Gastroesophageal sphincter (tissue), 4 donors: ENCODE measurements at places on chromosomes 16 and 17. TPM values are rescaled to one million over a fixed set of nuclear protein-coding genes. Genes with fewer than 3 reads are reported as not detected.

GRCh38 chr16:10387188-10387617 lies 1.3 kb downstream of the ATF7IP2 start:
- no peak for ATAC-seq

DNA sequence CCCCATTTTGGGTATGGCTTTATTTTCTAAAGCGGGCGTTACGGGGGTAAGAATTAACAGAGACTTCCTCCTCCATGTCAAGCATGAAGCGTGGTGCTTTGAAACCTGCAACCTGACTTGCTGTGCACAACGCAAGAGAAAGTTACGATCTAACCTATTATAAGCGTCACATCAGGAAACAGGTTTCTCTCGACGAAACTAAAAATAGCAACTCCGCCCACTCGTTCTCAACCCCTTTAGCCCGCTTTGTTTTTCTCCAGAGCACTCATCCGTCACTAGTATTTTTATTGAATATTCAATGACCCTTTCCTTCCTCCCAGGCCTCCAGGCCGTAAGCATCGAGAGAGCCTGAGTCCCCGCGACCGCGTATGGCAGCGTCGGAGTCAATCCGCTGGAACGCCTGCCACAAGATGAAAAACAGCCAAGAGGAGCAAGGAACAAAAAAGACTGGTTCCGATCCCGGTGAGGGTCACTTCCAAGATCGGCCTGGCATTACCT lies 555 bp downstream of the NUP88 start:
- ATAC-seq = no peak

- ATAC-seq = no peak
Measured at GRCh38 chr17:64384253-64385186, 6.1 kb downstream of the PECAM1 start.

- no peak for ATAC-seq
Measured at GRCh38 chr16:56268799-56269198, 77.5 kb downstream of the GNAO1 start.

DNA sequence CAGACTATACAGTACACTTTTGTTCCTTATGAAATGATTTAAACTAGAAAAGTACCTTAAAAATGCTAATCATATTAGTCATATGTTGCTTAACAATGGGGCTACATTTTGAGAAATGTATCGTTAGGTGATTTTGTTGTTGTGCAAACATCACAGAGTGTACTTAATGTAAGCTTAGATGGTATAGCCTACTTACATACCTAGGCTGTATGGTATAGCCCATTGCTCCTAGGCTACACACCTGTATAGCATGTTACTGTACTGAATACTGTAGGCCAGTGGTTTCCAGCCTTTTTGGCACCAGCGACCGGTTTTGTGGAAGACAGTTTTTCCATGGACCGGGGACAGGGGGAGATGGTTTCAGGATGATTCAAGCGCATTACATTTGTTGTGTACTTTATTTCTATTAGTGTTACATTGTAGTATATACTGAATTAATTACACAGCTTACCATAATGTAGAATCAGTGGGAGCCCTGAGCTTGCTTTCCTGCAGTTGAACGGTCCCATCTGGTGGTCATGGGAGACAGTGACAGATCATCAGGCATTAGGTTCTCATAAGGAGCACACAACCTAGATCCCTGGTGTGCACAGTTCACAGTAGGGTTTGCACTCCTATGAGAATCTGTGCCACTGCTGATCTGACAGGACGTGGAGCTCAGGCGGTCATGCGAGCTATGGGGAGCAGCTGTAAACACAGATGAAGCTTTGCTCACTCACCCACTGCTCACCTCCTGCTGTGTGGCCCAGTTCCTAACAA lies 35.0 kb upstream of the MRC2 start:
- no peak for ATAC-seq

DNA sequence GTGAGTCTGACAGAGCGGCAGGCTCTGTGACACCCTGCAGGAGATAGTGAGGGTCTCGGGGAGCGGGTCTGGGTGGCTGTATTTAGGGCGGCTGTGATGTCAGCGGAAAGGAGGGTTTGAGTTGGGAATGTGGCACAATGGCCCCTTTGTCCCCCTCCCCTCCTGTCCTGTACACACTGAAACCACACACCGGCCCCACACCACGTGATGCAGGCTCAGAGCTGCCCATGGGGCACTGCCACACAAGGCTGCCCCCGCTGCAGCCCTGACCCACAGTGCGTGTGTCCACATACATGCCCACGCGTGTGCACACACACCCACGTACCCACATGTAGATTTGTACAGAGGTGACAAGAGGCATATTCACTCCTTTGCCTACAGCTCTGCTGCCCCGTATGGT lies 15.3 kb downstream of the SGCA start:
- ATAC-seq = no peak

GRCh38 chr17:61200339-61200715 lies 199.3 kb upstream of the TBX2 start:
- ATAC-seq = no peak

- ATAC-seq = peak; percentile 34
Measured at GRCh38 chr17:7477392-7478275, 1.8 kb downstream of the ZBTB4 start.

GRCh38 chr16:77290451-77291115 lies 91.4 kb downstream of the SYCE1L start:
- ATAC-seq = no peak

DNA sequence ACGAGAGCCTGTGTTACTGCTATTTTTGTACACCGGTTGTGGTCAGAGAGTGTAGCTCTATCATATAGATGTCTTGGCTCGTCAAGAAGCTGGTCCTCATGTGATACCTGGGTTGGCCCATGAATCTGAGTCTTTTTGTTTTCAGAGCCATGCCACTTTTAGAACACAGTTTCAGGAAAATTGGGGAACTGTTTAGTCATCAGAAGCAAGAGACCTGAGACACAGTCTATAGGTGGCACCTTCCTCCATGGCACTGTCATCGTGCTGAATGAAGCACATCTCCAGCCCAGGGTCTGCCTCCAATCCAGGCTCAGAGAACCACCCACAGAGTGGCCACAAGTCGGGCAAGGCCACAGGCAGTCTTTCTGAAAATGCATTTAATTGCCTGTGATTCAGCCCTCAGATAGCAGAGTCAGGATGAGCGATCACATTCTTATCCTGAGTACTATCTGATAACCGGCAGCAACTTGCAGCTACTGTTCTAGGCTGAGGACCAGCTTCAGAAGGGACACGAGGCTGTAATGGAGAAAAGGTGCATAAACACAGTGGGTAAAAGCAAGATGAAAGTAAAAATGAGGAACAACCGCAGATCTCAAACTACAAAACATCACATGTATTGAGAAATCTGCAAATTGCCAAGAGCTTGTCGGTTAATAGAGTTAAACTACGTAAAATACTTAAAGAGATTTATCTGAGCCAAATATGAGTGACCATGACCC lies 14.2 kb upstream of the HAPSTR1 start:
- no peak for ATAC-seq

- no peak for ATAC-seq
Measured at GRCh38 chr16:56047307-56048234, 143.7 kb upstream of the GNAO1 start.

- ATAC-seq = no peak
Measured at GRCh38 chr17:83080579-83080857, 1.1 kb downstream of the METRNL start.

DNA sequence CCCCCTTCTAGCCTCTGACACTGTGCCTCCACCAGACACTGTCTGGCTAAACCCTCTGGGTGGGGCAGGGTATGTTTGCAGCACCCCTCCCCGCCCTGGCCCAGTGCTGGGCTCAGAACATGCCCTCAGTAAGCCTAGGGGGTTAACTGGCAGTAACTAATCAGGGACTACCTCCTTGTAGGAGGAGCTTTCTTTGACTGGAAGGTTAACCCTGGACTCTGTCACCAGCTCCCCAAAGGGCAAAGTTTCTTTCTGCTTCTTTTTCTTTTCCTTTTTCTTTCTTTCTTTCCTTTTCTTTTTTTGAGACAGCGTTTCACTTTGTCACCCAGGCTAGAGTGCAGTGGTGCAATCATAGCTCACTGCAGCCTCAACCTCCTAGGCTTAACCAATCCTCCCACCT lies 76.8 kb downstream of the PLXDC1 start:
- no peak for ATAC-seq

GRCh38 chr17:46818316-46818928 lies at the start of gene WNT3:
TSS of gene WNT3 (minus strand) at chr17:46818692. CDS start at chr17:46818597, 95 bp downstream.
- no peak for ATAC-seq

KLHL10 gene
- total RNA-seq = 2.7 TPM

KRTAP29-1 gene
- not detected for total RNA-seq

PTGES3L gene
- 6.9 TPM for total RNA-seq
